ENCODE measurements at places on chromosomes 5 and 9. TPM values are rescaled to one million over a fixed set of nuclear protein-coding genes. Genes with fewer than 3 reads are reported as not detected.
A peak's percentile ranks its signal among the peaks of the same experiment; 100 is the strongest.

DNA sequence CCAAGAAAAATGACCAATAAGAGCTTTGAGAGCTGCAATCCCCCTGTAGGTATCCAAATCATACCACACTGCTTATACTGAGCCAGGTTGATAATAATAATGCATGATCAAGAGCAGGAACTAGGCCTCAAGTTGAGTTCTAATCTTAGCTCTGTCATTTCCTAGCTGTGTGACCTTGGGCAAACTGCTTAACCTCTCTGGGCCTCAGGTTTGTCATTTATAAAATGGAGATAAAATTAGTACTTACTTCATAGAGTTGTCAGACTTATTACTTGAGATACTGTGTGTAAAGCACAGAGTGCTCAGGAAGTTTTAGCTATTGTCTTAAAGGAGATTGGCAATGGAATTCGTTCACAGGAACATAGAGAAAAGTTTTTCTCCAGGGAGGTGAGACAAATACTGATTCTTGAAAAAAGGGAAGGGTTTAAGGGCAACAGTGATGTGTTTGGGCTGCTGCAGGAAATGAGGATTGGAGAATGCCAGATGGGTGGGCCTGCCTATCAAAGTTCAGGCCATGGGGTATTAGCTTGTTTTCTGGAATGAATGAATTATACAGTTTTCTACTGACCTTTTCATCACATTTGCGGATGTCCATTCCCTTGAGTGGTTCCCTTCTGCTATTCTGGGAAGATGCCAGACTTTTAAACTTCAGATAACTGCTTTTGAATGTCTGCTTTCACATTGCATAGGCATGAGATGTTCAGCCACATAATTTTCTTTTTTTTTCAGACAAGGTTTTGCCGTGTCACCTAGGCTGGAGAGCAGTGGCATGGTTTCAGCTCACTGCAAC lies 10.2 kb upstream of the ATP6V0E1 start:
- H3K4me3 ChIP-seq = no peak overlapping the region
- H3K36me3 ChIP-seq = peaks cover 6% of the 10 kb centered on the region
- H3K27ac ChIP-seq = no peak overlapping the region
- H3K27me3 ChIP-seq = peaks cover 3% of the 10 kb centered on the region
- DNase-seq = no peak

The PTGES2 gene
- 113 TPM for polyA plus RNA-seq

The CYLC2 gene
- not detected for polyA plus RNA-seq

The TAF11L7 gene
- not detected for polyA plus RNA-seq

- no peak overlapping the region for H3K27ac ChIP-seq
- DNase-seq = no peak
- H3K4me3 ChIP-seq = no peak overlapping the region
- H3K4me1 ChIP-seq = no peaks in the 10 kb centered on the region
Observed at GRCh38 chr5:122421374-122422079, 109.5 kb downstream of the SNCAIP start.

The FOXD4L3 gene
- polyA plus RNA-seq = not detected

The OR1Q1 gene
- polyA plus RNA-seq = not detected

- DNase-seq = no peak
- no peak overlapping the region for H3K27ac ChIP-seq
- no peak overlapping the region for H3K4me3 ChIP-seq
- no peaks in the 10 kb centered on the region for H3K27me3 ChIP-seq
- no peaks in the 10 kb centered on the region for H3K36me3 ChIP-seq
Observed at GRCh38 chr5:72372331-72372730, 52.2 kb downstream of the PTCD2 start.

The UTP15 gene
- polyA plus RNA-seq = 29.2 TPM

The FBP2 gene
- not detected for polyA plus RNA-seq

GRCh38 chr5:72282878-72283277 lies 37.2 kb downstream of the MRPS27 start:
- no peak overlapping the region for H3K27ac ChIP-seq
- H3K36me3 ChIP-seq = peaks cover 3% of the 10 kb centered on the region

The IQGAP2 gene
- polyA plus RNA-seq = 9.5 TPM

The TMEM252 gene
- polyA plus RNA-seq = not detected

The PCDHGC5 gene
- 0.06 TPM for polyA plus RNA-seq

DNA sequence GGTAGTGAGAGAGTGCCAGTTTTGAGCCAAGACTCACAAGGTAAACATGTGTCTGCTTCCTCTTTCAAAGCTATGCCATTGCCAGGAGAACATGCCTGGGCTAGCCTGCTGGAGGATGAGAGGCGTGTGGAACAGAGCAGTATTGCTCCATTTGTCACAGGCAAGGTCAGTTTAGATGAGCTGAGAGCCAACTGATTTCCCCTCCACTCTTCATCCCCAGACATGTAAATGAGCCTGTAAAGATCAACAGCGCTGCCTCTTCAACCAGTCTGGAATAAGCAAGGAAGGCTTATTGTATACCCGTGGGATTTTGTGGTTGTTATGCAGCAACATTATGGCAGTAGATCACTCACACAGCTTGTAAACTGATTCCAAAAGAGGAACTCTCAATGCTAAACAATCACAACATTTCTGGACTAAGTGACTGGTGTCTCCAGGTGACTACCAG lies 8.2 kb upstream of the GDNF start:
- DNase-seq = no peak
- H3K27me3 ChIP-seq = peaks cover 3% of the 10 kb centered on the region
- H3K36me3 ChIP-seq = no peaks in the 10 kb centered on the region
- H3K4me1 ChIP-seq = no peaks in the 10 kb centered on the region
- H3K27ac ChIP-seq = no peak overlapping the region
- no peak overlapping the region for H3K4me3 ChIP-seq

The TLE1 gene
- polyA plus RNA-seq = 80.3 TPM

The PSD2 gene
- polyA plus RNA-seq = 0.14 TPM

The PSAT1 gene
- 1.2 TPM for polyA plus RNA-seq

GRCh38 chr5:122089096-122090013 lies 11.3 kb upstream of the LOX start:
- H3K4me3 ChIP-seq = no peak overlapping the region
- no peak overlapping the region for H3K27ac ChIP-seq
- no peaks in the 10 kb centered on the region for H3K4me1 ChIP-seq
- H3K27me3 ChIP-seq = no peaks in the 10 kb centered on the region
- H3K36me3 ChIP-seq = no peaks in the 10 kb centered on the region

The GPX8 gene
- not detected for polyA plus RNA-seq

- no peak overlapping the region for H3K4me3 ChIP-seq
- no peak overlapping the region for H3K27ac ChIP-seq
- no peaks in the 10 kb centered on the region for H3K27me3 ChIP-seq
- H3K4me1 ChIP-seq = no peaks in the 10 kb centered on the region
Observed at GRCh38 chr9:16884952-16885513, 14.6 kb upstream of the BNC2 start.

- DNase-seq = peak; percentile 11
- no peak overlapping the region for H3K27ac ChIP-seq
- H3K27me3 ChIP-seq = no peaks in the 10 kb centered on the region
- peaks cover 35% of the 10 kb centered on the region for H3K4me1 ChIP-seq
- no peaks in the 10 kb centered on the region for H3K36me3 ChIP-seq
Observed at GRCh38 chr9:15423231-15423985, 732 bp downstream of the SNAPC3 start.

DNA sequence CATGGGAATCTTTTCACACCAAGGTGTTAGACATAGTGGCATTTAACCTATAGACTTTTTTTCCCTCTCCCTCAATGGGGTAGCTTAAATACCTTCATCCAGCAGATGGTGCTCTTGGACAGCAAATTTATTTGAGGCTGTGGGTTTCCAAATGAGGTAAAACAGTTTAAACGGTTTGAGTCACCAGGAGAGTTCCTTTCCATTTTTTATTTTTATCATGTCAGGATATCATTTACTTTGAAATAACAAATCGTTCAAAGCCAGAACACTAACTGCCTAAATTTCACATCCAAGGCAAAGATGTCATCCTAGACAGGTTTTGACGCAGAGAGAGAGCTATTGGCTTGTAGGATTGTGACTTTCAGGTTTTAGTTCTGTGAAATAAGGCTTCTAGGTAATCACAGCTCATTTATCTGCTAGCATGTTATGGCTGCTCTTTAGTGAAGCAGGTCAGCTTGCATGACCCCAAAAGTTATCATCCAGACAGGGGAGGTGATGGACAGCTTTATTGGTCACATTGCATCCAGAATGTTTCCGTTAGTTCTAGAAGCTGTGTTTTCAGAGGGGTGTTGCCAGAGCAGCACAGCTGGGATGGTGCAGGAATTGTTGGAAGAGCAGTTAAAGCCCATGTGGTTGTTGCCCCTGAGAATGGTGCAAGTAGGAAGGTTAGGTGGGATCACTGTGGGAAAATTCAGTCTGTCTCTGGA lies 69.8 kb downstream of the KDM4C start:
- H3K36me3 ChIP-seq = peaks cover 14% of the 10 kb centered on the region
- peak; percentile 56 for DNase-seq
- no peaks in the 10 kb centered on the region for H3K4me1 ChIP-seq
- H3K27ac ChIP-seq = no peak overlapping the region
- no peaks in the 10 kb centered on the region for H3K27me3 ChIP-seq

DNA sequence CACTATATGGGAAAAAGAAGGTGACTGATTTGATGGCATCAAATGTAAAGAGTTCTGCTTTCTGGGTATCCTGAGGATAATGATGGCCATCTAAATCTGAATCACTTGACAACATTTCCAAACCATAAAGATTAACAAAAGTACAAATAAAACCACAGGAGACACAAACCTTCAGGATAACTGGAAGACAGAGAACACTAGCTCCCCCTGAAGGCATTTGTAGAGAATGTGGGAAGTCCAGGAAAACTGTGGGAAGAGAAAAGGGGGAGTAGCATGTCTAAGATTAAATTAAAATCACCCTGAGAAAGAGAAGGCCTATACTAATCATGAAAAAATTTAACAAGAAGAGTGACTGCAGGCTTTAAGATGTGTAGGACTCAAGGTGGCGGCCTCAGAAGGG lies 116.2 kb downstream of the PRELID2 start:
- H3K27ac ChIP-seq = no peak overlapping the region
- no peaks in the 10 kb centered on the region for H3K36me3 ChIP-seq
- no peaks in the 10 kb centered on the region for H3K27me3 ChIP-seq
- DNase-seq = no peak

The KIF4B gene
- polyA plus RNA-seq = not detected

DNA sequence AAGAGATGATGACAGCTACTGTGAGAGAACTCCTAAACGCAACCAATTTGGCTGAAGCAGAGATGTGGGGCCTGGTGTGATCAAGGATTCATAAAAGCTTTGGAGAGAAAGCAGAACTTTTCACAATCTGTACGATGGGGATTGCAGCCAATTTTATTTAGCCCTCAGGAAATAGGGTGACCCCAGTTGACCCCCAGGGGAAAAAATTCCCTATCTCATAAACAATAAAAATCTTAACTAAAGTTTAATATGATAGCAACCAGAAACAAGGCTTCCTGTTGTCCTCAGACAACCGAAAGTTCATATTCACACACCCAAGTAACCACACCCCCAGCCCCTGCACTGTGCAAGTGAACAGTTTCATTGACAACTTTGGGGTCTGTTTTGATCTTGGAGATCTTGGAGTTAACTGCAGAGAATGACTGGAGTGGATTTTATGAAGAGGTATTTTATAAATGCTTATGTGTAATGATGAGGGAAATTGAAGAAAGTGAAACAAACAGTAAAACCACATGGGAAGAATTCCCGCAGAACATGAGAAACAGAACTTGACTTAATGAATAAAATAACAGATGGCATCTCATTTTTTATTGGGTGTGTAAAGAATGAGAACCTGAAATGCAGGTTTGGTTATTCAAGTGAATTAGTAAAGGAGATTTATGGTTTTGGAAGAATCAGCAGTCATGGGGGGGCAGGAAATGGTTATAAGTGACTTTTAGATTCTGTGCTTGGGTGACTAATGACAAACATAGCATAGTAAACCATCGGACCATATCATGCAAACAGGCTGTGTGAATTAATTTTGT lies 94.5 kb downstream of the PDE4D start:
- no peaks in the 10 kb centered on the region for H3K36me3 ChIP-seq
- peak; percentile 73 for DNase-seq
- H3K27ac ChIP-seq = peak overlapping the region; percentile 55
- H3K4me1 ChIP-seq = peaks cover 33% of the 10 kb centered on the region
- peak overlapping the region; percentile 54 for H3K4me3 ChIP-seq

The NEUROG1 gene
- polyA plus RNA-seq = not detected

The SLC46A2 gene
- 0.18 TPM for polyA plus RNA-seq

DNA sequence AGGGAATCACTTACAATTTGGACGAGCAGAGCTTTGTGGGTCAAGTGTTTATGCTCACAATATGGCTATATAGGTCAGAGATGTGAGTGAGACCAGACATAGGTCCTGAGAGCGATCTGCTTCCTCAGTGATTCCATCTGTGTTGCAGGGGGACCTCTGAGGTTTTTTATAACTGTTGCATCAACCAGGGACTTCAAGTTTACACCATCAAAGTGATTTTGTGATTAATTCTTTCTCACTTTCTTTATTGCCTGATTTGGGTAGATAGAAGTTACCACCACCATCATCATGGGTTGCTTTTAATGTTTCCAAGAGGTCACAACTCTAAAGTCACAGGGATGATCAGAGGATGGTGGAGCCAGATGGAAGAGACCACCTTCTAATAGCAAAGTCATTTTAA lies 7.0 kb upstream of the MTAP start:
- H3K4me3 ChIP-seq = no peak overlapping the region
- no peak for DNase-seq
- no peaks in the 10 kb centered on the region for H3K4me1 ChIP-seq
- no peaks in the 10 kb centered on the region for H3K36me3 ChIP-seq
- no peak overlapping the region for H3K27ac ChIP-seq

The ADCY2 gene
- not detected for polyA plus RNA-seq

GRCh38 chr9:28267351-28267750 lies 694.1 kb upstream of the C9orf72 start:
- no peak overlapping the region for H3K27ac ChIP-seq
- H3K4me1 ChIP-seq = no peaks in the 10 kb centered on the region
- H3K4me3 ChIP-seq = no peak overlapping the region
- no peak for DNase-seq
- H3K36me3 ChIP-seq = no peaks in the 10 kb centered on the region

DNA sequence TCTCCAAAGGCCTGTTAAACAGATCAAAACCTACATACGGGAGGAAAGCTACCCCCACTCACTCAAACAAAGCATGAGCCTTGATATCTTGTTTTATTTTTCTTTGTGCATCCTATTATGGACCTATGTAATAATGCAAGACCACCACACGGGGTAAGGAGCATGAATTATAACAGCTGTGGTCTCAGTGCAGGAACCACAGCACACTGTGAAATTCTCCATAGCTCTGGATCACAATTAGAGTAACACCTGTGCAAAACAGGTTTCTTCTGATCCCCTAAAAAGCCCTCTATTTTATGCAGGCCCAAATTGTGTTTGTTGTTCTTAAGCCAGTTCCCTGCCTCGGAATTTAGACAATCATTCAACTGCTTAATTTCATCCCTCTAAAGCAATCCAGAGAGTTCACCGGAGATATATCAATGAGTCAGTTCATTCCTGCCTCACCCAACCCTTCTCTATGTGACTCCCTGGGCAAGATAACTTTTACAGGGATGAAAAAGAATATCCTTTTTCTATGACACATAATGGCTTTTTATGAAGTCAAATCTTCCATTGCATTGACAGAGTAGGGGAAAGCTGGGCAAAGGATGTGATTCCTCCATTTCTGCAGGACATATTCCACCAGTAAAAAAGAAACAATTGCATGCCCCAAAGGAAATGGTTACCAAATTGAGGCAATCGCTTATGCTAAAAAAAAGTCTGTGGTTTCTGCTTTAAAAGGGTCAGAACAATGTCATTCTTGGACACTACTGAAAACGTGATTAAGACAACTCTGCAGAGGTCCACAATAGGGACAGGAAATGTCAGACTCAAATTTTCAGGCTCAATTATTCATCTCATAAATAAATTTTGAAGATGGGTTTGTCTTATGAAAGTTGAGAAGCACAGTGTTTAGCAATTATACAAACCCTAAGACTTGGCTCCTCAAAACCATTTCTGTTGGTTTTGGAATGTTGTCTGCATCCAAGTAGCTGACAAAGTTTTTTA lies 41.6 kb upstream of the FST start:
- no peaks in the 10 kb centered on the region for H3K36me3 ChIP-seq
- no peaks in the 10 kb centered on the region for H3K27me3 ChIP-seq
- DNase-seq = no peak
- H3K27ac ChIP-seq = no peak overlapping the region
- H3K4me1 ChIP-seq = no peaks in the 10 kb centered on the region

Measured in B cell (primary cell).